ENCODE measurements at places on chromosomes 2 and 18. TPM values are rescaled to one million over a fixed set of nuclear protein-coding genes. Genes with fewer than 3 reads are reported as not detected.

The BARD1 gene
- total RNA-seq: 14.2 TPM

The FBXO48 gene
- total RNA-seq: 1.3 TPM

The UGT1A8 gene
- total RNA-seq: 0.26 TPM

The HJURP gene
- total RNA-seq: 2.0 TPM

The UGT1A6 gene
- total RNA-seq: 2.3 TPM

The FAM237A gene
- not detected for total RNA-seq

The MEX3C gene
- 20.0 TPM for total RNA-seq

All from lung (tissue), 17 donors.